ENCODE measurements at places on chromosomes 5 and 9. TPM values are rescaled to one million over a fixed set of nuclear protein-coding genes. Genes with fewer than 3 reads are reported as not detected.
A peak's percentile ranks its signal among the peaks of the same experiment; 100 is the strongest.

DNA sequence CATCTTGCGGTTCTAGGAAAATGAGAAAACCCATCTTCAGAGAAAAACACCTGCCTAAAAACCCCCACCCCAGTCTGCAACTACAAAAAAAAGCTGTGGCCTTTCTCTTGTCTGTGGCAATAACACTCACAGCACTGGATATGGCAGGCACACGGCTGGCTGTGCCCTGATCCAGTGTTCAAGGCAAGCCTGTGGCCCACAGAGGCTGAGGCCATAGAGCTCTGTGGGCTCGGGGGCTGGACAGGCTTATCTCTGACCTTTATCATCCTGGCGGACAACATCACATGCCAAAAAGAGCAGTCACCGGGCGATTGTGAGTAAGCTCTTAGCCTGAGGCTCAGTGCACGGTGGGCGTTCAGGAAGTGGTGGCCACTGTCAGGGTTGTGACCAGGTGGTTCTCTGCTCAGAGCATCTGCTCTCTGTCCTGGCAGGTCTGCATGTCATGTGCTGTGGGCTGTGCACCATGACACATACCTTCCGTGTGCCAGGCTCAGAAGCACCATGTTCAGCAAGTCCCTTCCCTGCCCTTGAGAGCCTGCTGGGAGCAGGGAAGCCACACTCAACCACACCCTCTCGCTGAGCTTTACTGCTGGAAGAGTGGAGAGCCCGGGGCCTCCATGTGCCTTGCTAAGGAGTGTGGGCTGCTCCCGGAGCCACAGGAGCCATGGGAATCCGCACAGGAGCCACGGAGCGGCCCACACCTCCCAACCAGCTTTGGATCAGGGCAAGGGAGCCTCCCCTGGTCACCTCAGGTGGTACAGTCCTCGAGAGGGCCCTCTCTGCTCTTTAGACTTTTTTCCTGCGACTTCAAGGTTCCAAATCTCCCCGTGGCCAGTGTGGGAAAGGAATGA, 34.6 kb upstream of the WDR38 start:
- DNase-seq, result peak; percentile 57

DNA sequence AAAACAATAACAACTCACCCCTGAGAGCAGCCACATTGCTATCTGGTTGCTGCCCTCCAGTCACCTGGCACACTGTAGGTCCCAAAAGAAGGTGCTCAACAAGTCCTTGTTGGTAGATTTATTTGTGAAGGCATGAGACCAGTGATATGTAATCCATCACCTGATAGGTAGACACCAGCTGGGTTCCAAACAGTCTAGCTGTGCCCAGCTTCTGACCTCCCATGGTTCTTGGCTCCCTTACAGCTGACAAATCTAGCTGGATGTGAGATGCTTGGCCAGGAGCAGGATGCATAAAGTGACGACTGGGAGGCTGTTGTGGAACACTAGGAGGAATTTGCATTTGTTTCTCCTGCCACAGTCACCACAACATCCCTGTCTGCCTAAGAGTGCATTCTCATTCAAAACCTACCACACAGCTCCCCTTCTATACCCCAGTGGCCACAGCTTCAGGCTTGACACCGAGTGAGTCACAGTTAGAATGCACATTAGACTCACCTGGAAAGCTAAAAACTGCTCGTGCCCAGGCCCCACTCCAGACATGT, 7.8 kb upstream of the VLDLR start:
- DNase-seq, result no peak

GRCh38 chr5:178486239-178486641, 104.0 kb downstream of the COL23A1 start:
- DNase-seq, result no peak

DNA sequence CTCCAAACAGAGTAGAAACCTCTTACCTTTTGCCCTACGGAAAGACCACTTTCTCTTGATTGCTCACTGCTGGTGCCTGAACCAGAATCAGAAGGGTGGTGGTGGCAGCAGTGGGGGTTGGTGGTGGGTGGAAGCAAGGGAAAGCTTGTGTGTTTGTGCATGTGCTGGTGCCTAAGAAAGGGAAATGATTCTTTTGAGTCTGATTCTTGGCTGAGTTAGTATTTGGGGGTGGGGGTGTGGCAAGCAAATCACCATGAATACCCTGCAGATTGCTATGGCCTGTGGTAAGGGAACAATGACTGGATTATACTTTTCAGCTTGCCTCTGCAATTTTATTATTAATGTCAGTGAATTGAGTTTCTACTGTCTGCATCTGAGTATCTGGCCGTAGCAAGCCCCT, 106.6 kb downstream of the ARHGAP26 start:
- DNase-seq, result no peak

DNA sequence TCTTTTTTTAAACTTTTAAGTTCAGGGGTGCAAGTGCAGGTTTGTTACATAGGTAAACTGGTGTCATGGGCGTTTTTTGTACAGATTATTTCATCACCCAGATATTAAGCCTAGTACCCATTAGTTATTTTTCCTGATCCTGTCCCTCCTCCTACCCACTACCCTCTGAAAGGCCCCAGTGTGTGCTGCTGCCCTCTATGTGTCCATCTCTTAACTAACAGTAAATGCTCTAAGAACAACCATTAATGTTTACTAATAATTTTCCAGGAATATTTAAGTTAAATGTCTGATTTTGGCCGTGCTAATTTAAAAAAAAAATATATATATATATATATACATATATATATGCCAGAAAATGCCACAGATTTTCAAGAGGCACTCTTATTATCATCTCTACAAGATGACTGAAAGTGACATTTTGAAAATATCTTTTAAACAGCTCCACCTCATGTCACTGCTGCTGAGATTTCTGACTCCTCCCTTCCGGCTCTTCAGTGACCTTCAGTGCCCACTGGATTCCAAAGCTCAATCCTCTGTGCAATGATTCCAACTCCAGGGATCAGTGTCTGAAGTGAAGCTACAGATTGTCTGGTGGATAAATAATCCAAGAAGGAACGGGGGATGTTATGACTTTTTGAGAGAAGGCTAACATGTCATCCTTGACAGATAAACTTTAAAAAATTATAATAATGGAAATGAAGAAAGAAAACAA, 46.7 kb upstream of the HNRNPA0 start:
- DNase-seq, result no peak

DNA sequence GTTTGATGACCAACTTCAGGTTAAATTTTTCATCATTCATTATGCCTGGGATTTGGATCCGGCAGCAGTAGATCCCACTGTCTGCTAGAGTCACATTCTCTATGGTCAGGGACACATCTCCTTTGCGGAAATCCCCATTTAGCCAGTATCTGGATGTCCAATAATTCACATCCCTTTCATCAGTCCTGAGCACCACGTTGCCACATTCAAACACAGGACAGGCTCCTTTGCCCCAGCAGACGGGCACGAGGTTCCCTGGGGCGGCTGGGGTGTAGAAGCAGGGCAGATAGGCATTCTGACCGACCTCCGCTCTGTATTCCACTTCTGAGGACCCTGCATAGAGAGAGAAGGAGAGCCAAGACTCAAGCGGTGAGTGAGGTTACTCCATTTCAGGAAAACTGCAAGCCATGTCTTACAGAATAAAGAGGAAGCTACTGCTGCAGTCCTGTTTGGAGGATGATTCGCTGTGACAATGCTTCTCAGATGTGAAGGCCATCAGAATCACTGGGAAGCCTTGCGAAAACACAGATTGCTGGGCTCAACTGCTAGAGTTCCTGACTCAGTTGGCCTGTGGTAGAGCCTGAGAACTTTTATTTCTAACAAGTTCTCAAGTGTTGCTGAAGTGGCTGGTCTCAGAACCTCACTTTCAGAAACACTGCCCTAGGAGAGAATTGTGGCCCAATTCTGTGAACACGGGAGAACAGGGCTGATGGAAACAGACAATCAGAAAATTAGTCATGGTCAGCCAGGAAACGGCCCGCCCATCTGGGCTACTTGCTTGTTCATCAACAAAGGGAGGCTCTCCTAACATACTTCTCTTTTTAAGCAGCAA, 2.0 kb downstream of the HAVCR2 start:
- no peak for DNase-seq

DNA sequence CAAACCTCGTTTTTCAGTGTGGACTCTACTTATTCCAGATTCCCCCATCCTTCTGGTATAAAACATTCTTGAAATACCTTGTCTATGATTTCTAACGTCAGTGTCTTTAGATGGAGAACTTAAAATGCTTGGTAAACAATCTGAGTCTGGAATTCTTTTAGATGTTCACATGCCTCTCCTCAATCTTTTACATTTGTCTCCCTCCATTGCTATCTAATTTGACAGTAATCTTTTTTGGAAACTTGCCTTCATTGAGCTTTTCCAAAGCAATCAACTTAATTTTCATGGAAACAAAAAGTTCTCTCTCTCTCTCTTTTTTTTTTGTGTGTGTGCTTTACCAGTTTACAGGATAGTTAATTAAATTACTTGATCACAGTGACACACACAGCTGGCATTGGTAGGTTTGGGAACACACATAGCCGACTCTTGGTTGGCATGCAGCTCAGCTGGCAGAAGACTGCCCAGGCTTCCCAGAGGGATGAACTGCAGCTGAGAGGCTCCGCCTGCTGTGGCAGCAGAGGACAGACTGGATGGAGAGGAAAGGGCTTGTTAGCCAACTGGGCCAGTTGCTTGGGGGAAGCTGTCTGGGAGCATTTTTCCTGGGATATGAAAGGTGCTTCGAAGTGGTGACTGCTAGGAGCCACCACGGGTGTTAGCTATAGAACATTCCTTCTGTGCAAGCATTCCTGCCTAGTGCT, 271.3 kb downstream of the ZSWIM6 start:
- no peak for DNase-seq

- no peak for DNase-seq
Observed at GRCh38 chr5:133921979-133922378, 46.4 kb downstream of the C5orf15 start.

GRCh38 chr5:128956164-128956563, 9.1 kb upstream of the SLC27A6 start:
- no peak for DNase-seq

- DNase-seq, result no peak
Observed at GRCh38 chr5:167452136-167452535, 839.3 kb upstream of the WWC1 start.

DNA sequence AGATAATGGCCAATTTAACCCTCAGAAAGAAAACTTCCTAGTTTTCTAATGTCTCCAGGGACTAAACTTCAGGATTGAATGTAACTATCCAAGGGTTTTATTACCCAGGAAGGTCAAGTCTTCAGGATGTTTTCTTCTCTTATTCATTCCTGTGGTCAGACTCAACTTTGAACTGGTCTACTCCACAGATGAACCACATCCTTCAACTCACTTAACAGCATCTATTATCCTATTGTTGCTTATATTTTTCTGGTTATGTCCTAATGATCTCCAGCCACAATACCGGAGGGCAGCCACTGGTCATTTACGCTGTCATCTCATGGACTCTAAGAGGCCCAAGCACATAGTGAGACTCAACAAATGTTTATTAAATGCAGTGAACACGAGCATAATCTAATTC, 47.2 kb upstream of the LIFR start:
- DNase-seq, result no peak

DNA sequence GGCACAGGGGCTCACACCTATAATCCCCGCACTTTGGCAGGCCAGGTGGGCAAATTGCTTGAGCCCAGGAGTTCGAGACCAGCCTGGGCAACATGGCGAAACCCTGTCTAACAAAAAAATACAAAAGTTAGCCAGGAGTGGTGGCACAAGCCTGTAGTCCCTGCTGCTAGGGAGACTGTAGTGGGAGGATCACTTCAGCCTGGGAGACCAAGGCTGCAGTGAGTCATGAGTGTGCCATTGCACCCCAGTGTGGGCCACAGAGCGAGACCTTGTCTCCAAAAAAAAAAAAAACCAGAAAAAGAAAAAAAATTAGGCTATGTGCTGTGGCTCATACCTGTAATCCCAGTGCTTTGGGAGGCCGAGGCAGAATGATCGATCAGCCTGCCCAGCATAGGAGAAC, 58.5 kb upstream of the EIF4EBP3 start:
- no peak for DNase-seq

The CENPH gene
- 15.4 TPM for total RNA-seq

DNA sequence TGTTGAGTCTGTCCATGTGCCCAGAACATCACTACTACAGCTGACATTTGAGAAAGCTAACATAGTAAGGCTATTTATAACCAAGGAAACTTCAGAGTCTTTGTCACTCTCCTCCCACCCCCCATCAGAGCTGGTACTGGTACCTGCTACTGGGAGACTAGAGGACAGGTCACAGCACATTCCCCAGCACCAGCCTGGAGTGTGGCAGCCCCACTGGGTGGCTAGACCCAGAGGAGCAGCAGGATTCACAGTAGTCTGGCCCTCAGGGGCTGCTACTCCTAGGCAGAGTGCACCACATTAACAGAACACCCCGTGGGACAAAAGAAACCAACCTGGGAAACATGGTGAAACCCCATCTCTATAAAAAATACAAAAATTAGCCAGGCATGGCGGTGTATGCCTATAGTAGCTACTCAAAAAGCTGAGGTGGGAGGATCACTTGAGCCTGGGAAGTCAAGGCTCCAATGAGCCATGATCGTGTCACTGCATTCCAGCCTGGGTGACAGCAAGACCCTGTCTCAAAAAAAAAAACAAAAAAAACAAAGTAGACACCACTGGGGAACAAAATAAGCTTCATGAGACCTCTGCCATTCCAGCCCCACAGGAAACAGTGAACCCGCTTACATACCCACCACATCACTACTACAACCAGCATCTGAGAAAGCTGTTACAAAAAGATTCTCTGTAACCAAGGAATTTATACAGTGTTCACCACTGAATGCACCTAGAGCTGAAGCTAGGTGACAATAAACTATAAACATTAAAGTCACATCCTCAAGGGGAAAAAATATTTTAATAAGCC, 26.3 kb upstream of the PTGER4 start:
- DNase-seq, result no peak

DNA sequence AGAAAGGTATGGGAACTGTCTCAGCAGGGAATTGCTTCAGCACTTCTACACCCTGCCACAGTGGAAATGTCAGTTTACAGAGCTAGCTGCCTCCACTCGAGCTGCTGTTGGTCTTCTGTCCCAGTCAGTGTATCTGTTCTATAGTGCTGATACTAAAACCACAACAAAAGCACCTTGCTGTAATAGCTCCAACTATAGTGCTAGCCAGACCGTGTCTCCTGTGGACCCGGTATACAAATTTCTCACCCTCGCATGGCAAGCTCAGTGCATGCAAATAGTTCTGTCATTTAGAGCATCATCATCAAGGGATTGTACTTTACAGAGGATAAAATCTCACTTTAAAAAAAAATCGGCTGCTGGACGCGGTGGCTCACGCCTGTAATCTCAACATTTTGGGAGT, 51.5 kb upstream of the IQGAP2 start:
- DNase-seq, result no peak

- DNase-seq, result no peak
Observed at GRCh38 chr5:61386045-61386800, 54.2 kb downstream of the ZSWIM6 start.

DNA sequence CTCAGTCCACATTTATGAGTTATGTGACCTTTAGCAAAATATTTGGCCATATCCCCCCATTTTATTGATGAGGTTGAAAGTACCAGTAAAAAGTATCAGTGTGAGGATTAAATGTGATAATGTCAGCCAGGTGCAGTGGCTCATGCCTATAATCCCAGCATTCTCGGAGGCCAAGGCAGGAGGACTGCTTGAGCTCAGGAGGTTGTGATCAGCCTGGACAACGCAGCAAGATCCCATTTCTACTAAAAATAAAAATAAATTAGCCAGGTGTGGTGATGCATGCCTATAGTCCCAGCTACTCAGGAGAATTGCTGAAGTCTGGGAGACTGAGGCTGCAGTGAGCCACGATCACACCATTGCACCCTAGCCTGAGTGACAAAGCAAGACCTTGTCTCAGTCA, 71.2 kb downstream of the GRAMD2B start:
- no peak for DNase-seq

The DDX46 gene
- 45.3 TPM for total RNA-seq
